Myocyte (in vitro differentiated cells): ENCODE measurements at places on chromosomes 5 and 9. TPM values are rescaled to one million over a fixed set of nuclear protein-coding genes. Genes with fewer than 3 reads are reported as not detected.
A peak's percentile ranks its signal among the peaks of the same experiment; 100 is the strongest.

DNA sequence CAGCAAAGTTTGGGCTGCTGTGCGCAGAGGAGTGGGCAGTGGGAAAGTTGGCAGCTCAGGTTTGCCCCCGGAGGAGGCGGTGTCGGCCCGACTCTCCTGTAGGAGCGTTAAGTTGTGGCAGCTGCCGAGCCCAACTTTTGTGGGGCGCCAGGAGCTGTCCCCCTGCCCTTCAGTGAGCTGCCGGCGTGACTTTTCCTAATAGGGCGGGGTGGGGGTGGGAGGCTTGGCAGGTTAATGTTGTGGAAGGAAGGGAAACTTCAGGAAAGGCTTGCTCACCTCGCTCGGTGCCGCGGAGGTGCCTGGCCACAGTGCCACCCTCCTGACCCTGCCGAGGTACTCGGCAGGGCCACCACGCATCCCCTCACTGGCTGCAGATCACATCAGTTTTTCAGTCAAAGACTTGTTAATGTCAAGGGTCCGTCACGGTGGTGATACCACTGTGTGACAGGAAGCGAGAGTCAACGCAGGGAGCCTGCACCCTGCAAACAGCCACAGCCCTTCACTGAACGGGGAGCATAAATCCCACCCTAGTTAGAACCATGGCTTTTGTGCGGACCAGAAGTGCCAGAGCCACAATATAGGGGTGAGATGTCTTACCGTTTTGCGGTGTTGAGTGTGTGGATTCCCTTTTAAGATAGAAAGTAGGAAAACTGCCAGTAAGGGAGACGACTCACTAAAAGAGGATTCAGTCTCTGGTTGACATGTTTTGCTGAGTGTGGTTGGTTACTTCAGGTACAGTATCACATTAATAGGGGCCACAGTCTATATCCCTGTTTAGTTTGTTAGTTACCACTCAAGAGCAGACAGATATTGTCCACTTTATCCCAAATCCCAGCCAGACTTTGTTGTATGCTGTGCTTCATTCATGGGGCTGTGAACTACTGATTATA is 796 bp downstream of the LNPEP start:
- peak; percentile 33 for DNase-seq

DNA sequence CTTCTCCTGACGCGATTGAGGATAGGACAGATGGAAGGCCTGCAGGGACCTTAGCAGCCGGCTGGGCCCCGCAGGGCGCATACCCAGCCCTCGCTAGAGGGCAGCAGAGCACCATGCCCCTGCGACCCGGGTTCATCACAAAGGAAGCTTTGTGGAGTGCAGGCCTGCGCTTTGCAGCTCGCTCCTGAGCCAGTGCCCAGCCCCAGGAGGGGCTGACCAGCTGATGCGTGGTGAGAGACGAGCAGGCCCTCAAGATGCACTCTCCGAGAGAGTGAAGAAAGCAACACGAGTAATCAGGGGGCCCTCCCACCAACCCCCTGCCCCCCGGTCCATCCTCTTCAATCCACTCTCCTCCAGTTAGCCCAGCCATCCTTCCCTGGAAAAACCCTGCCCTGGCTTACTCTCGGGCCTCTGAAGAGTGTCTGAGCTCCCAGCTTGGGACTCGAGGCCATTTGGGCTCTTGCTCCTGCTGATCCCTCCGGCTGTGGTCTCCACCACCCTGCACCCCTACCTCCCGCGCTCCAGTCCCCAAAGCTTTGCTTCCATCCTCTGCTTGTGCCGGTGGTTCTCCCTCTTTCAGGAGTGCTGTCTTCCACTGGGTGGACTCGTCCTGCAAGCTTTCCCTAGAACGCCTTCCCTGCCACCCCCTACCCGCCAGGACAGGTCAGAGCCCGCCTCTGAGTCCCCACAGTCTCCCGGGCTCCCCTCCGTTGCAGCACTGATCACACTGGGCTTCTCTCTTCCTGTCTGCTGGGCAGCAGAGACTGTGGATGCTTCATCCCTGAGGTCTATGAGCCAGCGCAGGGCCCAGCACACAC is 9.1 kb upstream of the KIF12 start:
- peak; percentile 85 for DNase-seq

GRCh38 chr5:76209297-76209696 is 126.1 kb downstream of the SV2C start:
- DNase-seq = no peak

DNA sequence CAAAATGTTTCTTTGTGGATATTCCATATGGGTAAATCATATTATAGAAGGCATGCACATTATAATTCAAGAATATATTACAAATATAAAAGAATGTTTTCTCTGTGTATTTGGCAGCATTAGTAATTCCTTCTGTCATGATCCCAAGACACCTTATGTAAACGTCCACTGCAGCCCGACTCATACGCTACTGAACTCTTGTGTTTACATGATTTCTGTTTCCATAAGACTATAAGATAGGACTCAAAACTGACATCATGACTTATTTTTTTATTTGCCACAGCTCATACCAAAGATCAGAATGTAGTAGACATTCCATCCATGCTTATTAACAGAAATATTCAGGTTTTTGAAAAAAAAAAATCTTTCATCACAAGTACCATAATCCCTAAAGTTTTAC is 234.1 kb downstream of the AP3B1 start:
- no peak for DNase-seq

FBLL1 gene
- 1.0 and 1.4 TPM in 2 replicates for total RNA-seq

DRD1 gene
- not detected in 2 replicates for total RNA-seq

FABP6 gene
- not detected in 2 replicates for total RNA-seq

DOCK2 gene
- 0.08 TPM in 1 of 2 replicates, not detected in the other for total RNA-seq

ZNF608 gene
- total RNA-seq = 41.1 and 43.9 TPM in 2 replicates

S1PR3 gene
- 0.70 and 1.3 TPM in 2 replicates for total RNA-seq
